ENCODE measurements at places on chromosomes 12 and 14.

GRCh38 chr14:39320318-39320717, 86.6 kb downstream of the MIA2 start:
- DNase-seq = no peak

GRCh38 chr14:51504669-51505068, 147.0 kb upstream of the FRMD6 start:
- no peak for DNase-seq

GRCh38 chr12:115569345-115570068, 708.0 kb downstream of the MED13L start:
- no peak for DNase-seq

- DNase-seq = no peak
Measured at GRCh38 chr12:65891219-65891618, 66.9 kb downstream of the HMGA2 start.

- no peak for DNase-seq
Measured at GRCh38 chr14:64766430-64767151, 62.4 kb downstream of the PLEKHG3 start.

DNA sequence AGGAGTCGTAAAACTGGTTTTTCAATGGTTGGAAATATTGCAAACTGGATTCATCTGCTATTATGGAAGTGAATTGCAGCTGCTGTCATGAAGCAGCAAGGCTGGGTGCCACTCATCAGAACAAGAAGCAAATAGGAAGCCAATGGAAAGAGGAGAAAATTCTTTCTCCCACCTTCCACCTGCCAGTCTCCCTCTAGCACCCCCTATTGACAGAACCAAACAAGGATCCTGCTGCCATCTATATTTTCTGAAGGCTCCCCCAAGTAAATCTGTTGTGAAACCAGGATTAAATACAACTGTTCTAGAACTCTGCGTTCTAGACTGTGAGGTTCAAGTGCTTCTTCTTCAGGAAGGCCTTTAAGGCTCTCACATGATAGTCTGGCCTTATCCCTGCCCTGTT, 286.6 kb downstream of the AACS start:
- no peak for DNase-seq

GRCh38 chr14:60721326-60722106, 2.6 kb downstream of the SIX4 start:
- DNase-seq = peak; percentile 52

DNA sequence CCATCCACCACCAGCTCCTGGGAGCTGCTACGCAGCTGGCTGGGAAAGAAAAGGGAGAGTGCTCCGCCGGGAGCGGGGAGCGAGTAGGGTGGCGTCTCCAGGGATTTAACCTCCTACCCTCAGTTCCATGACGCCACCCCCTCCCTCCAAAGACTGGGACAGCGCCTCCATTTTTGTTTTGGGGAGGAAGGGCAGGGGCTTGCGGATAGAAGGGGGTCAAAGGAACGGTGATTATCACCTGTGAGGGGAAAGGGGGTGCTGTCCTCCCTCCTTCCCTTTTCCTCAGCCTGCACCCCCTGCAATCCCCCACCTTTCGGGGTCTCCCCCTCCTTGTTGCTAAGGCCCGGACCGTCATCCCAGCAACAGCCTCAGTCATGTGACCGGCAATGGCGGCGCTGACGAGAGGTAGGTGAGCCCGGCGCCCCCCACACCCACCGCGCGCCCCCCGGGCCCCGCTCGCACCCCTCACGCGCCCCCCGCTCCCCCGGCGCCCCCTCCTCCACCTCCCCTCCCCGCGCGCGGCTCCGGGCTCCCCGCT, at the start of gene DTX3:
Gene DTX3 (plus strand): TSS at position 371 of the 538 bp plus-strand sequence. CDS start 1,694 bp downstream, outside the sequence.
- no peak for DNase-seq

- no peak for DNase-seq
Measured at GRCh38 chr14:46574221-46574977, 77.2 kb downstream of the RPL10L start.

All from T-helper 22 cell (primary cell).